GM23338 (cell line): ENCODE measurements at places on chromosomes 16 and 17. TPM values are rescaled to one million over a fixed set of nuclear protein-coding genes. Genes with fewer than 3 reads are reported as not detected.

- no peak for DNase-seq
- H3K36me3 ChIP-seq: no peaks in the 10 kb centered on the region; the same call in 1 of the 2 replicates
- no peaks in the 10 kb centered on the region for H3K27me3 ChIP-seq
- H3K27ac ChIP-seq: no peak overlapping the region
- H3K4me1 ChIP-seq: peaks cover 3% of the 10 kb centered on the region; the same call in 1 of the 2 replicates
- H3K4me3 ChIP-seq: no peak overlapping the region
These were observed 142.2 kb downstream of the CCDC182 start for GRCh38 chr17:57602896-57603295.

TNFRSF13B gene
- total RNA-seq: not detected in 2 replicates

KLHL10 gene
- total RNA-seq: 0.27 and 0.42 TPM in 2 replicates

CLEC18B gene
- total RNA-seq: 0.31 TPM in 1 of 2 replicates, not detected in the other

DNA sequence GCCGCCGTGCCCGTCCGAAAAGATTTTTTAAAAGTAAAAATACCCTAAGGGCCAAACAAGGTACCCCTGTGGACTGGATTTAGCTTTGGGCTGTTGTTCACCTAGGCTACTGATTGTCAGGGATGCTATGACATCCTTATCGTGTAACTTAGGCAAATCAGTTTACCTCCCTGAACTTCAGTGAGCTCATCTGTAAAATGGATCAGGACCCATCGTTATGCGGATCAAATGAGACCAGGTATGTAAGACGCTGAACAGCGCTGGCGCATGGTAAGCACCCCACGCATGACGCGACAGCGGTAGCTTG, 658 bp upstream of the ZNF771 start:
- peak overlapping the region; percentile 91 for H3K4me3 ChIP-seq
- H3K36me3 ChIP-seq: no peaks in the 10 kb centered on the region
- DNase-seq: no peak

GLP2R gene
- total RNA-seq: not detected in 2 replicates

- no peak overlapping the region for H3K4me3 ChIP-seq
- no peak for DNase-seq
- peaks cover 6% of the 10 kb centered on the region; the same call in 1 of the 2 replicates for H3K4me1 ChIP-seq
- no peaks in the 10 kb centered on the region for H3K36me3 ChIP-seq
- no peaks in the 10 kb centered on the region for H3K27me3 ChIP-seq
These were observed 139.5 kb downstream of the CMIP start for GRCh38 chr16:81583893-81584631.

DNA sequence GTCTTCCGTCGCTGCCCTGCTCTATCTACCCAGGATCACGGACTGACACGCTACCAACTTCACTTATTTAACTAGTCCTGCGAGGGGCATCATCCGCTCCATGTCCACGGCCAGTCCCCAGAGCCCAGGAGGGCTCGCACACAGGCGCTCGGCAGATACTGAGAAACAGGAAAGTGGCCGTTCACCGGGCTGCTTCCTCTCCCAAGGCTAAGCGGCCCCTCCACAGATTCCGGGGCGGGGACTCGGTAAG, 388 bp downstream of the OXLD1 start:
- peak overlapping the region; percentile 99 for H3K4me3 ChIP-seq
- peaks cover 15% of the 10 kb centered on the region for H3K4me1 ChIP-seq
- H3K27ac ChIP-seq: peak overlapping the region; percentile 84
- H3K27me3 ChIP-seq: no peaks in the 10 kb centered on the region
- DNase-seq: peak; percentile 77
- peaks cover 14% of the 10 kb centered on the region for H3K36me3 ChIP-seq

TBX21 gene
- not detected in 2 replicates for total RNA-seq

DNA sequence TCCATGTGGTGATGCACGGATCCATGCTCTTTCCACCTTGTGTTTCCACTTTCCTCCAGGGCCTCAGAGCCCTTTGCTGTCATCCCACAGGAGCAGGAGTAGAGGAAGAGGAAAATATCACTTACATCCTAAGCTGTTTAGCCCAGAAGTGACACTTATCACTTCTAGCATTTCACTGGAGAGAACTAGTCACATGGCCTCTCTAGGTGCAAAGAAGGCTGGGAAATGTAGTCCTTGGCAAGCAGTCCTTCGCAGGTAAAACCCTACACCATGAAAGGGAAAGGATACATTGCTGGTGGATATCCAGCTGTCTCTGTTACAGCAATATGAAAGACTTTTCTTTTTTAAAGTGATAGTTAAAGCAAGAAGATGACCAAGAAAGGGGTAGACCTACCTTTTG, 185.9 kb downstream of the RGS9 start:
- H3K27ac ChIP-seq: no peak overlapping the region
- H3K36me3 ChIP-seq: no peaks in the 10 kb centered on the region
- no peaks in the 10 kb centered on the region for H3K4me1 ChIP-seq

DNA sequence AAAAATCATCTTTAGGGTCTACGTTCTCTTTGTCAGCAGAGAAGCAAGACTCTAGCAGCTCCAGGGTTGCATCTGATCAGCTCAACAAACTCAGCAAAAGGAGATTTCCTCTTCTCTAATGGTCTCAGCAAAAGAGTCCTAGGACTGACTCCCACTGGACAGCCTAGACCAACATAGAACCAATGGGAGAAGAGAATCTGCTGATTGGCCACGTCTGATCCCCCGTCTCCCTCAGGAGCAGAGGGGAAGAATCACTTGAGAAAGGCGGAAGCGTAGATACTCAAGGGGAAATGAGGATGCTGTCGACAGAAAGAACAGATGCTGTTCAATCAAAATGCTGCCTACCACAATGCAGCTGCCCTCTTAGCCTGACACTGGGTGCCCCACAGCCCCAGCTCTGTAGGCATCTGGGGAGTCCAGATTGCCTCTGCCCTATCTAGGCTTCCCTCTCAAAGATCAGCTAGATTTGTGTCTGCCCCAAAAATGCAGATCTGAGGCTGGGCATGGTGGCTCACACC, 31.5 kb upstream of the EMP2 start:
- no peaks in the 10 kb centered on the region for H3K36me3 ChIP-seq
- no peak for DNase-seq
- no peaks in the 10 kb centered on the region for H3K27me3 ChIP-seq

MSLN gene
- total RNA-seq: 0.10 TPM in 1 of 2 replicates, not detected in the other

DNA sequence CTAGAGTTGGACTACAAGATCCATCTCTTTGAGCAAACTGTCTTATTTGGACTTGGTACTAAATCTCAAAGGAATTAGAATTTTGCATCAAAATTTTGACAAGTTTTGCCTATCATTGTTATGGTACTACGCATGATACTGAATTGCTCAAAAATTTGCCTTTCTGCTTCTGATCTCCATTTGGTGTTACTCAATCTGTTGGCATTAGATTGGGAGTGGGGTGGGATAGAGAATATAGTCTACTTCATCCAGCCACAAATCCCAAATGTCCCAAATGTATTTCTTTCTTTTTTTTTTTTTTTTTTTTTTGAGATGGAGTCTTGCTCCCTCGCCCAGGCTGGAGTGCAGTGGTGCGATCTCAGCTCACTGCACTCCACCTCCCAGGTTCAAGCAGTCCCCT, 204.8 kb downstream of the TANC2 start:
- no peaks in the 10 kb centered on the region for H3K27me3 ChIP-seq
- no peaks in the 10 kb centered on the region; the same call in 1 of the 2 replicates for H3K36me3 ChIP-seq
- H3K4me1 ChIP-seq: no peaks in the 10 kb centered on the region
- no peak for DNase-seq
- no peak overlapping the region for H3K4me3 ChIP-seq

DNA sequence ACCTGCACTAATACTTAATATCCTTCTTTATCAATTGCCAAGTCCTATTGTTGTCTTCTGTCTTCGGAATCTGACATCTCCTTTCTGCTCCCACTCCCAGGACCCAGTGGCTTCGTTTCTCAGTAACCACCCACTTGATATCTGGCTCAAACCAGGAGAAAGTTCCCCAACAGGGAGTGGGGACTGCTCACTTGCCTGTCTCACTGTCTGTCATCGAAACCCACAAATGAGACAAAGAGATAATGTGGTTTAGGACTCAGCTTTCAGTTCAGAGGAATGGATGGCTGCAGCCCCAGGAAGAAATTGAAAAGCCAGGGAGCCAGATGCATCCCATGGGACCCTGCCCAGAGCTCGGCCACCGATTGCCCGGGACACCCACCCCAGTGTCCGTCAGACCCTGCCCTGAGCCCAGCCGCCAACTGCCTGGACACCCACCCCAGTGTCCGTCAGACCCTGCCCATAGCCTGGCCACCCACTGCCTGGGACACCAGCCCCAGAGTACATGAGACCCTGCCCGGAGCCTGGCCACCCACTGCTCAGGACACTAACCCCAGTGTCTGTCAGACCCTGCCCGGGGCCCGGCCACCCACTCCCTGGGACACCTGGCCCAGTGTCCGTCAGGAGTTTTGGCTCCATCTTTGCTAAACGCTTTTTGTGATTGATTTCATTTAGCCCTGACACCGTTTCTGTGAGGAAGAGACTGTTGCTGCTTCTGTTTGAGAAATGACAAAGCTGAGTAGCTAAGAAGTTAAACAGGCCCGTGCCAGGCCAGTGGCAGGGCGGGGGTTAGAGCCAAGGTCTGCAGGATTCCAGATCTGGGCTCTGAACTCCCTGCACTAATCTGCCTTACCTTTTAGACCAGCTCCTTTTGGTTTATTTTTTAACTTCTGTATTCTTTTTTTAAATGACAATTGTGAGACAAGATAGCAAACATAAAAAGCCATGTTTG, 251.4 kb downstream of the PHKB start:
- H3K27me3 ChIP-seq: no peaks in the 10 kb centered on the region
- no peak overlapping the region for H3K27ac ChIP-seq
- DNase-seq: no peak
- H3K4me1 ChIP-seq: no peaks in the 10 kb centered on the region

- no peaks in the 10 kb centered on the region for H3K36me3 ChIP-seq
- no peaks in the 10 kb centered on the region for H3K27me3 ChIP-seq
- H3K4me1 ChIP-seq: peaks cover 4% of the 10 kb centered on the region; the same call in 1 of the 2 replicates
- H3K4me3 ChIP-seq: no peak overlapping the region
These were observed 389.8 kb downstream of the SNX29 start for GRCh38 chr16:12366313-12366712.

EME1 gene
- 5.9 and 15.9 TPM in 2 replicates for total RNA-seq

KRTAP4-3 gene
- not detected in 2 replicates for total RNA-seq

FNDC8 gene
- not detected in 2 replicates for total RNA-seq

DNA sequence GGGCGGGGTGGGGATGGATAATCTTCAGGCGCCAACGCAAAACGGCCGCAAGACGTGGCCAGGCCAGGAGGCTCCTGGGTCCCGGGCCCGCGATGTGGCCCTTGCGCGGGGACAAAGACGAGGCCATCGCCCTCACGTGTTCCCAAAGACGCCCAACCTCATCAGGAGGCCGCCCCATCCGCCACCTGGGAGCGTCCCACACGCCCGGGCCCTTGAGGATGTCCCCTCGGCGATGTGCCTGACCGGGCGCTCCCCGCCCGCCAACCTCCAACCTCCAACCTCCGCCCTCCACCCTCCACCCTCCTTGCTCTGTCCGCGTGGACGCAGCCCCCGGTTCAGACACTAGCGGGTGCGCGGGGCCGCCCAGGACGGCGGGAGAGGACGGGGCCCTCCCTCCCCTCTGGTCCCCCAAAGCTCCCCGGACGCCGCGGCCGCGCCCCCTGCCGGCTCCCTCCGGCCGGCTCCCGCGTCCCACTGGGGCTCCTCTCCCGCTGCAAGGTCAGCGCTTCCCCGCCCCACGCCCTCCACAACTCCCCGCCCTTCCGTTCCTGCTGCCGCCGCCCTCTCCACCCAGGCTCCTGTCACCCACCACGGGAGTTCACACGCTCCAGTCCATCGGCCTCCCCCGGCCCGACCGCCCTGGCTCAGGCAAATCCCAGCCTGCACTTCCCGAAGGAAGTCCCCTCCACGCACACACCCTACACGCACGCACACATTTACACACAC, 250.8 kb upstream of the RPL38 start:
- DNase-seq: peak; percentile 71
- H3K36me3 ChIP-seq: no peaks in the 10 kb centered on the region
- H3K4me3 ChIP-seq: peak overlapping the region; percentile 72
- peaks cover 27% of the 10 kb centered on the region for H3K27me3 ChIP-seq

GRCh38 chr17:70040336-70040735, 34.7 kb upstream of the KCNJ16 start:
- no peaks in the 10 kb centered on the region for H3K36me3 ChIP-seq
- no peak for DNase-seq
- no peaks in the 10 kb centered on the region for H3K4me1 ChIP-seq
- H3K27me3 ChIP-seq: no peaks in the 10 kb centered on the region
- no peak overlapping the region for H3K4me3 ChIP-seq

DNA sequence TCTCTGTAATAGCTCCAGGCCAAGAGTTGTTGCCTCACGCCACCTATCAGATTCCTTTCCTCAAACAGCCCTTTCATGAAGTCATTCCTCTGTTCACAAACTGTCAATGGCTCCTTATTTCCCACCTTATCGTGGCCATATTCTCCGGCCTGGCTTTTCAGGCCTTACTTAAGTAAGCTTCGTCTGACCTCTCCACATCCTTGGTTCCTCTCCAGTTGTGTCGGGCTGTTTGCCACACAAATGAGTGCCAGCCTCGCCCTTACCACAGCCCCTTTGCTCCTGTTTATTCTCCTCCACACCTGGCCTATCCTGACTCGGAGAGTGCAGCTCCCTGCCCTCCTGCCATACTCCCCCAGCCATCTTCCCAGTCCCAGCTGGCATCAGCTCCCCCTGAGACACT, 2.0 kb downstream of the TP53I13 start:
- DNase-seq: no peak
- peaks cover 40% of the 10 kb centered on the region for H3K27me3 ChIP-seq
- no peaks in the 10 kb centered on the region; the same call in 1 of the 2 replicates for H3K36me3 ChIP-seq

NEK8 gene
- total RNA-seq: 13.2 and 14.9 TPM in 2 replicates

GRCh38 chr16:16890964-16891363, 512.0 kb downstream of the NPIPA7 start:
- H3K4me1 ChIP-seq: no peaks in the 10 kb centered on the region
- no peak overlapping the region for H3K4me3 ChIP-seq
- H3K27me3 ChIP-seq: no peaks in the 10 kb centered on the region
- H3K27ac ChIP-seq: no peak overlapping the region
- DNase-seq: peak; percentile 51
- no peaks in the 10 kb centered on the region for H3K36me3 ChIP-seq

- no peak overlapping the region for H3K4me3 ChIP-seq
- no peak overlapping the region for H3K27ac ChIP-seq
- H3K4me1 ChIP-seq: peaks cover 8% of the 10 kb centered on the region; the same call in 1 of the 2 replicates
- peak; percentile 74 for DNase-seq
- no peaks in the 10 kb centered on the region for H3K36me3 ChIP-seq
These were observed 45.9 kb downstream of the SLC6A2 start for GRCh38 chr16:55701442-55702319.

ZNF747 gene
- 10.8 and 12.6 TPM in 2 replicates for total RNA-seq

- DNase-seq: no peak
- no peaks in the 10 kb centered on the region for H3K36me3 ChIP-seq
- H3K27me3 ChIP-seq: no peaks in the 10 kb centered on the region
- no peak overlapping the region for H3K27ac ChIP-seq
These were observed 19.1 kb downstream of the CAPNS2 start for GRCh38 chr16:55585631-55586030.

RSKR gene
- 38.8 and 41.4 TPM in 2 replicates for total RNA-seq

TEKT5 gene
- 0.19 and 0.52 TPM in 2 replicates for total RNA-seq

MT4 gene
- not detected in 2 replicates for total RNA-seq

GRCh38 chr16:23148513-23149266, 562 bp downstream of the USP31 start:
- H3K27me3 ChIP-seq: peaks cover 8% of the 10 kb centered on the region; the same call in 1 of the 2 replicates
- peak; percentile 57 for DNase-seq
- H3K4me1 ChIP-seq: peaks cover 35% of the 10 kb centered on the region
- no peak overlapping the region for H3K27ac ChIP-seq
- peak overlapping the region; percentile 86 for H3K4me3 ChIP-seq

GRCh38 chr16:10232757-10233156, 50.5 kb upstream of the GRIN2A start:
- H3K27me3 ChIP-seq: no peaks in the 10 kb centered on the region
- no peak overlapping the region for H3K4me3 ChIP-seq
- no peak overlapping the region for H3K27ac ChIP-seq
- DNase-seq: no peak
- H3K36me3 ChIP-seq: no peaks in the 10 kb centered on the region
- no peaks in the 10 kb centered on the region for H3K4me1 ChIP-seq

GRCh38 chr17:49848019-49848473, at the start of gene TAC4:
Gene TAC4 (minus strand): TSS chr17:49848069. CDS start chr17:49848017, 52 bp downstream.
- no peak within 1 kb of the TSS for H3K4me3 ChIP-seq
- no peak within 1 kb of the TSS for H3K27ac ChIP-seq
- H3K4me1 ChIP-seq: peaks cover 19% of the 10 kb centered on the region
- H3K27me3 ChIP-seq: peaks cover 26% of the 10 kb centered on the region
